ENCODE measurements at places on chromosomes 13 and 19. TPM values are rescaled to one million over a fixed set of nuclear protein-coding genes. Genes with fewer than 3 reads are reported as not detected.

- DNase-seq, result no peak
These were observed 31.8 kb downstream of the RAB20 start for GRCh38 chr13:110529522-110530311.

DNA sequence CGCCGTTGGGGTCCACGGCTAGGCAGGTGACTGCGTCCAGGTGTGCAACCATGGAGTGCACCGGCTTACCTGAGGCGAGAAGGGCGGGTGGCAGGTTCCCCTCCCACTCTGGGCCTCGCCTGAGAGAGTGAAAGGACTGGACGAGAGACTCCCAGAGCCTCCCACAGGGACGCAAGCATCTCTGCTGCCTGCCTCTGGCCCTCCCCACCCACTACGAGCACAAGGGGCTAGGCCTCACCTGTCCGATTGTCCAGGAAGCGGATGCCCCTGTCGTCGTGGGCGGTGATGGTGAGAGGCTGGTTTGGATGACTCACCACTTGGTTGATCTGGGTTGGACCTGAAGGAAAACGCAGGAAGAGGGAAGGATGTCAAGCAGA, 5.1 kb upstream of the PRKD2 start:
- DNase-seq, result no peak

DNA sequence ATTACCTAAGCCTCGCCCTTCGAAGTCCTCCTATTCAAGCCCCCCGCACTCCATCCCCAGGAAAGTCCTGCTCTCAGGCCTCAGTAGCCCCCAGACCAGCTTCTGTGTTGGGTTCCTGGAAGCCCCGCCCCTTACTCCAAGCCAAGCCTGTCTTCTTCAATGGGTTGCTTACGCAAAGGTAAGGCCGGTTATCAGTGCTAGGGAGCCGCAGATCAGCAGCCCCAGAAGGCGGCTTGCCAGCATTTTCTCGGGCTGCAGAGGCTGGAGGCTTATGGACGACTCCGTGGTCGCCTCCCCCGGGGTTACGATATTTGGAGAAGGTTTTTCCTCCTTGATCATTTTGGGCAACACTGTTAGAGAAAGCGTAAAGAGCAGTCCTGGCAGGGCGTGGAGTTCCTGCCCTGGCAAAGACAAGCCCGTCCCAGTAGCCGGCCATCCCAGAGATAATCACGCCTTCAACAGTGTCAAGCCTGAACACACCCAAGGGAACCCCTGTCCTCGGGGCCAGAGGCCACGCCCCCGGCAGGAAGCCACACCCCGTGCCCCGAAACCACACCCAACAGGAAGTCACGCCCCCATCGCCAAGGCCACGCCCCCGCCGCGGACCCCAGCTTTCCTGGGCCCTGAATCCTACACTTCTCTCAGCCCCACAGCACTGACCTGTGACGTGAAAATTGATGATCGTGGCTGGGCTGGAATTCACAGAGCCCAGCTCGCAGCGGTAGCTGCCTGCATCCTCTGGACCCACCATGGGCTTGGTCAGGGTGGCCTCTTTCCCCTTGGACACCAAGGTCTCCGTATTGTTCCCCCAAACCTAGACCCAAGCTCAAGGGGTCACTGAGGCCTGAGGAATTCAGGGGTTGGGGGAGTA, 954 bp upstream of the RASIP1 start:
- peak; percentile 65 for DNase-seq

- DNase-seq, result no peak
These were observed 31.1 kb downstream of the OPA3 start for GRCh38 chr19:45553464-45553863.

URAD gene
- not detected for total RNA-seq

HCN2 gene
- 0.18 TPM for total RNA-seq

GRCh38 chr19:38583219-38583984, 34.4 kb downstream of the MAP4K1 start:
- DNase-seq, result no peak

GRCh38 chr13:42395086-42395821, 123.3 kb downstream of the AKAP11 start:
- DNase-seq, result peak; percentile 67

DNA sequence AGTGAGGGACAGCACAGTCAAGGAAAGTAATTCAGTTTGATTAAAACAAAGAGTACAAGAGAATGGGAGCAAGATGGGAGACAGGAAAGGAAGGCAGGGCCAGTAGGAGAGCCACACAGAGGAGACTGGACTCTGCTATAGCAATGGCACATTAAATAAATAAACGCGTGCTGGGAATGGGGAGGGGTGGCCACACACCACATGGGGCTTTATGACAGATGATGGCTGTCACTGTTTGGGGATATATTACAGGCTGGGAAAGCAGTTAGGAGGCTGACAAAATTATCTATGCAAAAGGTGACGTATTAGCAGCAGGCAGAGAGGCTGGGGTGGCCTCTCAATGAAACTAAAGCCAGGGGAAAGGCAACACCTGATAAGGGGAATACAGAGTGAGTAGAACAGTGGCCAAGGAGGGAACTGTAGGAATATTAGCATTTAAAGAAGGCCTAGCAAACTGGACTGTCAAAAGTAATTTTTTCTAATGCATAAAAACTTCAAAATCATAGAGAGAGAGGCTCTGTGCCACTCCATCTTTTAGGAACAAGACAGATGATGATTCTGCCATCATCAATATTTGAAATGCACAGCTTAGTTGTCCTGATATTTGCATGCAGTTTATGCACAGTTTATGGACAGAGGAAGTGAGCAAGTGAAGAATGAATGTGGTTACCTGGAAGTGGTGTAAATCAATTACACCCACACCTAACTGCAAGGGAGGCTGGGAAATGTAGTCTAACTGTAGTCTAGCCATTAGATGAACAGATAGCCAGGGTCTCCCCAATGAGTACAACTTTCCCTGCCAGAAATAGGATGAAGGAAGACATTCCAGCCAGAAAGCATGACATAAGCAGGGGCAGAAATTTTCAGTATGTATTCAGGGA, 346.5 kb downstream of the FOXO1 start:
- peak; percentile 43 for DNase-seq

GRCh38 chr13:86684402-86684801, 885.2 kb upstream of the SLITRK6 start:
- no peak for DNase-seq

DNA sequence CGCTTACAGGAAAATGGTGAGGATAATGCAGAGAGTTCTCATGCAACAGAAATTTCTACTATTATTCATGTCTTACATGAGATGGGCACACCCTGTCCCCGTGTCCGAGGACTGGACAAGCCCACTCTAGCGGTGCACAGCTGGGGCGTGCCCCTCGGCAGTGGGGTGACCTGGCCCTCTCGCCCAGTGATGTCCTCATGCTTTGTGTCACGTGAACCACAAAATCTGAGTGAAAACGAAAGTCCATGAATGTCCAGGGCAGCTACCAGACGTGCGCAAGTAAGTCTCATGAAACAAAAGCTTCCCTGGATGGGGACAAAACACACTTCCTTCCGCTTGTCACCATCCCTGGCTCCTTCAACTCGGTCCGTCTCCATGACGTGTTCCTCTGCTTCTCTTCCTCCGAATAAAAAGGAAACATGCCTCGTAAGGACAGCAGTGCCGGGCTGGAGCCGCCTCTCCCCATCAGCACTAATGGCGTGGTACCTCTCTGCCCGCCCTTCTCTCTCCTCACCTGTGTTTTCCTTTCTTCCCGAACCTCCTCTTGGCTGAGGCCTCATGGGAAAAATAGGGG, 45.6 kb downstream of the ANKRD10 start:
- DNase-seq, result no peak

DNA sequence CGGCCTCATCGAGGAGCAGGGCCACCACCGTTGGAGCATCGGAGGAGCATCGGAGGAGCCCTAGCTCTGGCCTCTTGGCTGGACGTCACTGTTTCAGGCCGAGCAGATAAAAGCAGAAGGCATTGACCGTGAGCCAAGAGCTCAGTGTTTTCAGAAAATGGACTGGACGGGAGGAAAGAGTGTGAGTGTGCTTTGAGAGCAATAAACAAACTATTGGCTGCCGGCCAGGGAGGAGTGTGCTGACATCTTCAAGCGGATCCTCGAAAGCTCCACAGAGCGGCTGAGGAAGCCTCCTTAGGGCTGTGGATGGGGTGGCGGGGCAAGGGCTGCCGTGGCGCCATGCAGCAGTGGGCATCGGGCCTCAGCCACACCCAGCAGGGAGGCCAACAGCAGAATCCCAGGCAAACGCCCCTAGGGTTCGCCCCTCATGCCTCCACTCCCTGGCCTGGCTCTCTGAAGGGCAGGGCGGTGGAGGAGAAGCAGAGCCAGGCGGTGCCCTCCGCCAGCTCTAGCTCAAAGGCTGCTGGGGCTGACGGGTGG, 41.8 kb downstream of the IRS2 start:
- DNase-seq, result no peak

- no peak for DNase-seq
These were observed 48.1 kb downstream of the PSG1 start for GRCh38 chr19:42831221-42832019.

DNA sequence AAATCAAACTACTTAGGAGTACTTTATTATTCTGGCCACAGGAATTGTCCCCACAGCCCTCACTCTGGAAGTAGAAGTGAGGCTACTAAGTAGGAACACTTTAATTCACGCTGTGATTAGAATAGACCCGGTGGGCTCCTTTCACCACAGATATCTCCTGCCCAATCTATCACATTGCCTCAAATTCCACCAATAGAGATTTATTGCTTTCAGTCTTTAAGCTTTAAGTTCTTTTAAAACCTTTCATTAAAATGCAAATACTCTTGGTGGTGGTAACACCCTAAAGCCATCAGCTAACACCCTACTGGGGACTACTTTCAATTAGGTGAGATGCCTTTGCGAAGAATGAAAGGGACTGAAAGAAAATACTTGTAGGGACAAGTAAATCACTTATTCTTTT, 181.9 kb downstream of the DACH1 start:
- DNase-seq, result no peak

GRCh38 chr13:95181586-95181985, 119.7 kb downstream of the ABCC4 start:
- DNase-seq, result no peak

- peak; percentile 25 for DNase-seq
These were observed 17.0 kb upstream of the KCNN1 start for GRCh38 chr19:17949956-17950309.

GRCh38 chr19:7994928-7995809, 10.3 kb downstream of the ELAVL1 start:
- DNase-seq, result no peak

GRCh38 chr19:3243819-3244700, 19.6 kb downstream of the CELF5 start:
- peak; percentile 65 for DNase-seq

LYPD3 gene
- total RNA-seq, result 4.9 TPM

GRCh38 chr19:18399008-18399407, 1.6 kb upstream of the LRRC25 start:
- DNase-seq, result no peak

DNA sequence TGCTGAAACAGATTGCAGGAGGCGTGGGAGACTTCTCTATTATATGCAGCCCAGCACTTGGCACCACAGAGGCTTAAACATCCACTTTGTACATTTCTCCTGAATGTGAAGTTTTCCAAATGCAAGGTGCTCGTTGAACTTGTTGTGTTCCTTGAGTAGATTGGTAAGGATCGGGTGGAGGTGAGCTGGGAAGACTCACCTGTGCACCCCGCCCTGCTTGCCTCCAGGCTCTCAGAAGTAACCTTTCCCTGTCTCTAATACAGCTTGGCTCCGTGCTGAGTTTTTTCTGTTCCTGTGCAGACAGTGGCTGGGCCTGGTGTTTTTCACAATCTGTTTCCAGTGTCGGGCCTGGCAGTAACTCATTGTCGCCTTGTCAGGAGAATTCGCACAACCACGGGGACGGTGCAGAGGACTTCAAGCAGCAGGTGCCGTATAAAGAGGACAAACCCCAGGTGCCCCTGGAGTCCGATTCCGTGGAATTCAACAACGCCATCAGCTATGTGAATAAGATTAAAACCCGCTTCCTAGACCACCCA, 12.3 kb downstream of the SIN3B start:
- no peak for DNase-seq

CACNG6 gene
- total RNA-seq, result not detected

ZNF761 gene
- total RNA-seq, result 14.0 TPM

GRCh38 chr13:65914716-65915115, 1315.4 kb downstream of the PCDH9 start:
- no peak for DNase-seq

DNA sequence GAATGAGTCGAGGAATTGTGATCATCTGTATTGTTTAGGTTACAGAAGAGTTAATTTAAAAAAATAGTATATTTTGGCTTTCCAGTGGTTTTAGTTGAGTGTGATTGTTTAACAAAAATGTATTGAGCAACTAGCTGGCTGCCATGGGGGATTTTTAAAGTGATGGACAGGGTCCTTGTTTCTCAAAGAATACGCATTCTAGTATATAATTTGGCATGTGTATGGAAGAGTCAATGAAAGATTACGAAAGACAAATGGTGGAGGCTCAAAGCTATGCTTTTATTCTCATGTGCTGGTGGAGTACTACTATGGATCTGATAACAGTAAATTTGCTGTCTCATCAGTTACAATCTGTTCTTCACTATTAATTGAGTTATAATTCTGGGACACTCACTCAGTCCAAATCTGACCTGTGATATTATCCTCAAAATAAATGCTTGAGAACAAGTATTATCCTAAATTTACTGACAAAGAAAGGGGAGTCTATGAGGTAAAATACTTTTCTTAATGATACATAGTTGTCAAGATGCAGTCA, 240.0 kb downstream of the GPC6 start:
- DNase-seq, result no peak
